ENCODE measurements at places on chromosomes 3 and 15.

- no peak for DNase-seq
Observed at GRCh38 chr15:75640483-75641178, 607 bp upstream of the IMP3 start.

DNA sequence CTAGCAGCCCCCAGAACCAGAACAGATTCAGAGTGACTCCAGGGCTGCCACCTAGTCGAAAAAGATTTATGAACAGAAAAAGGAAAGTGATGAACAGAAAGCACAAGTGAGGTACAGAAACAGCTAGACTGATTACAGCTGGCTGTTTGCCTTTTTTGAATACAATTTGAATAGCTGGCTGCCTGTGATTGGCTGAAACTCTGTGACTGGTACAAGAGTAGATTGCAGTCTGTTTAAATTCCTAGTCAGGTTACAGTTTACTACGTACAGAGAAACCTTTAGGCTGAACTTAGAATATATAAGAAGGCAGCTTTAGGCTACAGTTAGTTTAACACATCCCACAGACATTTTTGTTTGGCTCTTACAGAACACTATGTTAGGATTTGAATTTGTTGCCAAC is 10.0 kb downstream of the CCDC13 start:
- no peak for DNase-seq

- no peak for DNase-seq
Observed at GRCh38 chr15:83287541-83288027, 3.1 kb upstream of the BNC1 start.

GRCh38 chr15:68469162-68470048 is 37.4 kb upstream of the ITGA11 start:
- DNase-seq = no peak

Measured in substantia nigra (tissue), 51 donors.